ENCODE measurements at places on chromosomes 2 and 18. TPM values are rescaled to one million over a fixed set of nuclear protein-coding genes. Genes with fewer than 3 reads are reported as not detected.

The TWIST2 gene
- 17.8 TPM for total RNA-seq

The TUBA4B gene
- not detected for total RNA-seq

The MDH1B gene
- 1.7 TPM for total RNA-seq

The SLC4A3 gene
- 0.40 TPM for total RNA-seq

The TRAK2 gene
- 85.3 TPM for total RNA-seq

The HOXD13 gene
- total RNA-seq: not detected

The PROKR1 gene
- total RNA-seq: under 0.01 TPM

The INSIG2 gene
- total RNA-seq: 9.1 TPM

The REG1B gene
- not detected for total RNA-seq

The ZNF804A gene
- 0.25 TPM for total RNA-seq

The ALPP gene
- not detected for total RNA-seq

The LINC00305 gene
- not detected for total RNA-seq

The CSRNP3 gene
- 3.1 TPM for total RNA-seq

The AKAIN1 gene
- not detected for total RNA-seq

The DRC1 gene
- total RNA-seq: not detected

The CABYR gene
- 1.5 TPM for total RNA-seq

The GAL3ST2 gene
- total RNA-seq: not detected

The SLC30A3 gene
- 0.19 TPM for total RNA-seq

The VSNL1 gene
- total RNA-seq: 0.06 TPM

The RFX8 gene
- 20.3 TPM for total RNA-seq

The RAB3GAP1 gene
- 93.2 TPM for total RNA-seq

The SEC11C gene
- 15.5 TPM for total RNA-seq

The DHRS9 gene
- not detected for total RNA-seq

The TMEM182 gene
- total RNA-seq: 0.68 TPM

The RGPD6 gene
- total RNA-seq: 33.9 TPM

The NGEF gene
- total RNA-seq: 14.9 TPM

The PRSS56 gene
- not detected for total RNA-seq

The TUBB8B gene
- total RNA-seq: not detected

The PAPOLG gene
- total RNA-seq: 6.9 TPM

The MFSD2B gene
- total RNA-seq: under 0.01 TPM

The EFHD1 gene
- 1.1 TPM for total RNA-seq

The LBX2 gene
- total RNA-seq: 1.6 TPM

The C2orf80 gene
- total RNA-seq: not detected

The MEP1B gene
- not detected for total RNA-seq

The LAMA1 gene
- total RNA-seq: 0.92 TPM

The IGFBP5 gene
- total RNA-seq: 270 TPM

The XIRP2 gene
- not detected for total RNA-seq

The ANKRD30B gene
- total RNA-seq: not detected

The SALL3 gene
- total RNA-seq: 0.53 TPM

The EML4 gene
- 47.6 TPM for total RNA-seq

The DNMT3A gene
- total RNA-seq: 14.8 TPM

The KATNAL2 gene
- total RNA-seq: 4.1 TPM

The SIX2 gene
- total RNA-seq: 0.75 TPM

The ARHGAP28 gene
- 5.1 TPM for total RNA-seq

The CPS1 gene
- 19.1 TPM for total RNA-seq

The CD207 gene
- not detected for total RNA-seq
